CD4-positive, alpha-beta T cell treated with Interleukin-15 for 4 hours (primary cell): ENCODE measurements at places on chromosomes 7 and 10.
A peak's percentile ranks its signal among the peaks of the same experiment; 100 is the strongest.

DNA sequence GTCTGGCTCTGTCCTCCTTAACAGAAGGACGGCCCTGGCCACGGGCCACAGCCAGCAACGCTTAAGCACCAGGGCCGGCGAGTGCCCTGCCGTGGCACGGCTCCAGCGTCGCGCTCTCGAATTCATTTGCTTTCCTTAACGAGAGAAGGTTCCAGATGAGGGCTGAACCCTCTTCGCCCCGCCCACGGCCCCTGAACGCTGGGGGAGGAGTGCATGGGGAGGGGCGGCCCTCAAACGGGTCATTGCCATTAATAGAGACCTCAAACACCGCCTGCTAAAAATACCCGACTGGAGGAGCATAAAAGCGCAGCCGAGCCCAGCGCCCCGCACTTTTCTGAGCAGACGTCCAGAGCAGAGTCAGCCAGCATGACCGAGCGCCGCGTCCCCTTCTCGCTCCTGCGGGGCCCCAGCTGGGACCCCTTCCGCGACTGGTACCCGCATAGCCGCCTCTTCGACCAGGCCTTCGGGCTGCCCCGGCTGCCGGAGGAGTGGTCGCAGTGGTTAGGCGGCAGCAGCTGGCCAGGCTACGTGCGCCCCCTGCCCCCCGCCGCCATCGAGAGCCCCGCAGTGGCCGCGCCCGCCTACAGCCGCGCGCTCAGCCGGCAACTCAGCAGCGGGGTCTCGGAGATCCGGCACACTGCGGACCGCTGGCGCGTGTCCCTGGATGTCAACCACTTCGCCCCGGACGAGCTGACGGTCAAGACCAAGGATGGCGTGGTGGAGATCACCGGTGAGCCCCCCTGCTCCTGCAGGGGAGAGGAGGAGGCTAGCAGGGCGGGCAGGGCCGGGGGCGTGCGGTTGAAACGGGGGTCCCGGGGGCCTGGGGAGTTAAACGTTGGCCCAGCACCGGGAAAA is at the start of gene HSPB1:
HSPB1 (plus strand) TSS at position 327 of the 855 bp plus-strand sequence; CDS start at position 367, 40 bp downstream.
- DNase-seq = peak; percentile 79

- DNase-seq = no peak
Measured at GRCh38 chr7:28647076-28647421, 234.7 kb downstream of the CREB5 start.

DNA sequence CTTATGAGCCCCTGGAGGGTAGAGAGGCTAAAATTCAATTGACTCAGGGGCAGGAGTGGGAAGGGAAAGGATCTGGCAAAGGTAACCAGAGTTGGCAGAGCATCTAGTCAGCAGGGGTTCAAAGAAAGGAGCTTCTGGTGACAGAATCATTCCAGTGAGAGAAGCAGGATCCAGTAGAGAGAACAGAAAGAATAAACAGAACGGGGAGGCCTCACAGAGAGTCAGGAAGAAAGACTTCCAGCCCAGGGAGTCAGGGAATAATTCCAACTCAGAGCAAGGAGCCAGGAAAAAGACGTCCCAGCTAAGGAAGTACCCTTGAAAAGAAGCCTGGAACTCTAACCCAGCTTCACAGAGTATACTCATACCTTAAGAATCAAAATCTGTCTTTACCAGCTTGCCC is 66.6 kb upstream of the CPXM2 start:
- DNase-seq = no peak

DNA sequence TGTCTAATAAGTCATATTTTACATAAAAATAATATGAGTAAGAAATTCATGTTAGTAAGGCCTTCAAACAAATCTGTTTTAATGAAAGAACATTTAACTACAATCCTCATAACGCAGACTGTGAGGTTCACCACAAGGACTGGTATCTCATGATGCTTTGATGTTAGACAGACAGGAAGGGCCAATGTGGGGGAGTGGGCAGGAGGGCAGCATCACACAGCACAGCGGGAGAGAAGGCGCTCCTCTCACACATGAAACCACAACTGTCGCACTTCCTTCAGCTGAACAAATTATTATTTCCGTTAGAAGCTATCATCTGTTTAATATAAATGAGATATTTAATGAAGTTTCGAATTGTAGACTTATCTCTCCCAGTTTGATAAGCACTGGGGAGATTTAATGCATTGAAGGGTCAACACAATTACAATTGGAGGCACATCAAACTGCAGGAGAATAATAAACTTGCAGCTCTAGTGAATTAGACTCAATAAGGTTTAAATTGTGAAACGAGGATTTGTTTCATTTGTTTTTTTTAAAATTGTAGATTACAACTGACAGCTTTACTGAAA is 466.1 kb downstream of the PARD3 start:
- DNase-seq = no peak

DNA sequence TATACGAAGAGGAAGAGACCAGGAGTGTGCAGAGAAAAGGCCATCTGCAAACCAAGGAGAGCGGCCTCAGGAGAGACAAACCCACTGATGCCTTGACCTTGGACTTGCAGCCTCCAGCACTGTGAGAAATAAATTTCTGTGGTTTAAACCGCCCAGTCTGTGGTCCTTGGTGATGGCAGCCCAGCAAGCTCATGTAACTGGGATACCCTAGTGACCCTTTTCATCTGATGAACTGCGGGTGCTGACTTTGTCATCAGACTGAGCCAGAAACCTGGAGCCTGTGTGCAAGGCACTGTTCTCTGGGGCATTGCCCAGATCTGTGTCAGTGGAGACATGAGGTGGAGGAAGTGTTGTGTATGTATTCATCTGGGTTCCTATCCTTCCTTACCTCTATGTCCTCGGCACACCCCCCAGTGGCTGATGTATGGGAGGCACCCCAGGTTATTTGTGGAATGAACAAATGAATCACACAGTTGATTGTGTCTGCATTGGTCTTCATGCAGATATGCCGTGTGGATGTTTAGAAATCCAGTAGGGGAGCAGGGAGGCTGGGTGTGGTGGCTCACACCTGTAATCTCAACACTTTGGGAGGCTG is 64.5 kb upstream of the BTBD16 start:
- DNase-seq = no peak

- DNase-seq = no peak
Measured at GRCh38 chr10:10796774-10797415, 220.8 kb upstream of the CELF2 start.

- DNase-seq = no peak
Measured at GRCh38 chr7:94261067-94261466, 133.6 kb upstream of the COL1A2 start.

GRCh38 chr10:126570621-126571602 is 99.6 kb downstream of the C10orf90 start:
- no peak for DNase-seq

- DNase-seq = no peak
Measured at GRCh38 chr10:62237966-62238365, 30.7 kb downstream of the RTKN2 start.

DNA sequence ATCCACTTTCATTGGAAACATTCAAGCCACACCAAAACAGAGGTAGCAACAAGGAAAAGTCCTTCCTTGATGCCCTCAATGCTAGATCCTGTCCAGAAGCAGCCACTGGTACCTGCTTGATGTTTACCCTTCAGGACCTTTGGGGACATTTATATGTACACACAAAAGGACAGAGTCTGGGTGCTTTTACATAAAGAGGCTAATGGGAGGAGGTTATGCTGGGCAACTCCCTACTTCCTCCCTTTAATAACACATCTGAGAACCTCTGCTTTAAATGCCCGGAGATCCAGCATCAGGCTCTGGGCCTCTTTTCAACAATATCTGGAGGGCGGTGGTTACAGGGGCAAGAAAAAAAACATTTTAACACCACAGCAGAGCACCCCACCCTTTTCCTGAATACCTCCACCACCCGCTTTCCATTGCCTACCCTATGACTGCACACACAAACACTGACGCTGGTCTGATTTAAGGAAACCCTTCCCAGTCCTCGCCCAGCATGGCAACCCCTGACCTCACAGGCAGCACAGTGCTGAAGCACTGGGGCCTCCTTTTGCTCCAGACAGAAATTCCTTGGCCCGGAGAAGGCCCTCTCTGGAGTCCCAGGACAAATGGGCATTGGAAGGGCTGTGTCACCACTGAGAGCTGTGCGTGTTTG is 39.3 kb upstream of the DUSP5 start:
- peak; percentile 17 for DNase-seq

DNA sequence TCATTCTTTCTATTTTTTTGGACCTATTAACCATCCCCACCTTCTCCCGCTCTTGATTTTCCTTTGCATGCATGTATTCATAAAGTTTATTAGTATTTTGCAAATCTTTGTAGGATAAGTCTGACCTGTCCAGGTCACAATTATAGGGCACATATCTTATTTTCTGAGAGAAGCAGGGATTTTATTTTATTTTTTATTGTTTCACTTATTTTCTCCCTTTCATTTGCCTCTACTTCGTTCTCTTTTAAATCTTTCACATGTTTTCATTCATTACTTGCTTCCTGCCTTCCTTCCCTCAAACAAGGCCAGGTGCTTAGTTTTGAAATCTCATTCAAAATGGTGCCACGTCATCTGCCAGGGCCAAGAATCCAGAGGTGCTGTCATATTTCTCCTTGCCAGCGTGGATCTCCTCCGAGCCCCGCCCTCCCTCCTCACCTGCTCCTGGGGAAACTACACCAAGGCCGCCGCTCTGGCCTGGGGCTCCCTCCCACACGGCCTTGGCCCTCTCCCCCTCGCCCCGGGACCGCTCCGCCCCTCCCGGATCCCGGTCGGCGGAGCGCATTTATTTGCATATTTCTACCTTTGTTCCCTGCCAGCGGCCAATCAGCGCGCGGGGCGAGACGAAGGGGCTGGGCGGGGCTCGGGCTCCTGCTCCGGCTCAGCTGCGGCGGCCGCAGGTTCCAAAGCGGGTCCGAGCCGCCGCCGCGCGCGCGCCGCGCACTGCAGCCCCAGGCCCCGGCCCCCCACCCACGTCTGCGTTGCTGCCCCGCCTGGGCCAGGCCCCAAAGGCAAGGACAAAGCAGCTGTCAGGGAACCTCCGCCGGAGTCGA is at the start of gene TSPAN13:
TSPAN13 (plus strand) TSS at position 654 of the 830 bp plus-strand sequence. CDS start 213 bp downstream, outside the sequence.
- peak; percentile 24 for DNase-seq
